ENCODE measurements at places on chromosomes 1 and 21.

GRCh38 chr1:92949937-92950817 lies 11.1 kb downstream of the DIPK1A start:
- DNase-seq, result no peak

GRCh38 chr1:194081444-194081843 lies 895.0 kb upstream of the B3GALT2 start:
- no peak for DNase-seq

DNA sequence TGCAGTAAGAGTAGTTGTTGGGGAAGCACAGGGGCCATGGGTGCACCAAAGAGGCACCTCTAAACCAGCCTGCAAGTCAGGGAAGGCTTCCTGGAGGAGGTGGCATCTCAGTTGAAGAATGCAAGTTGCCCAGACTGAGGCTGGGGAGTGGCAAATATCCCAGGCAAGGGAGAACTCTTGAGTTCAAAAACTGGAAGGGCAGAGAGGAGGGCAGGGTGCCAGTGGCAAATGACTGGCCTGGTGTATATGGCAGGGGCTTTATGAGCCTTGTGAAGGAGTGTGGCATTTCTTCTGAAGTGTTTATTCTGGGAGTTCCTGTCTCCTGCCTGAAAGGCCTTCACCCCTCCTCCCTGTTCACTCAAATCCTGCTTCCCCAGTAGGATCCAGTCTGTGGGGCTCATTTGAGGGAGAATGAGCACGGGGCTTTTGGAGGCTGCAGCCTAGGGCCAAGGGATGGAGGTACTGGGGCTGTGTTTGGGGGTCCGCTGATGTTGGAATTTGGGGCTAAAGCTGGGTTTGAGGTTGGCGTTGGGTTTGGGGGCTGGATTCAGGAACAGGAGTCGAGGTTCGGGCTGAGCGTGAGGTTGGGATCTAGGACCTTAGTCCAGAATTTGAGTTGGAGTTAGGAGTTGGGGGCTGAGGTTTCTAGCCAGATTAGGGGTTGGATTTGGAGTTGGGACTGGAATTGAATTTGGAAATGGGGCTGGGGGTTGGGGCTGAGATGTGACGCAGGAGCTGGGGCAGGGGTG lies at the start of gene TMEM125:
Gene TMEM125, plus strand, starts transcription at position 357 of the 749 bp plus-strand sequence. CDS start 2,740 bp downstream, outside the sequence.
- no peak for DNase-seq

GRCh38 chr1:71882226-71882625 lies 400.1 kb downstream of the NEGR1 start:
- no peak for DNase-seq

- DNase-seq, result no peak
These were observed 8.3 kb downstream of the TTC4 start for GRCh38 chr1:54723985-54724384.

DNA sequence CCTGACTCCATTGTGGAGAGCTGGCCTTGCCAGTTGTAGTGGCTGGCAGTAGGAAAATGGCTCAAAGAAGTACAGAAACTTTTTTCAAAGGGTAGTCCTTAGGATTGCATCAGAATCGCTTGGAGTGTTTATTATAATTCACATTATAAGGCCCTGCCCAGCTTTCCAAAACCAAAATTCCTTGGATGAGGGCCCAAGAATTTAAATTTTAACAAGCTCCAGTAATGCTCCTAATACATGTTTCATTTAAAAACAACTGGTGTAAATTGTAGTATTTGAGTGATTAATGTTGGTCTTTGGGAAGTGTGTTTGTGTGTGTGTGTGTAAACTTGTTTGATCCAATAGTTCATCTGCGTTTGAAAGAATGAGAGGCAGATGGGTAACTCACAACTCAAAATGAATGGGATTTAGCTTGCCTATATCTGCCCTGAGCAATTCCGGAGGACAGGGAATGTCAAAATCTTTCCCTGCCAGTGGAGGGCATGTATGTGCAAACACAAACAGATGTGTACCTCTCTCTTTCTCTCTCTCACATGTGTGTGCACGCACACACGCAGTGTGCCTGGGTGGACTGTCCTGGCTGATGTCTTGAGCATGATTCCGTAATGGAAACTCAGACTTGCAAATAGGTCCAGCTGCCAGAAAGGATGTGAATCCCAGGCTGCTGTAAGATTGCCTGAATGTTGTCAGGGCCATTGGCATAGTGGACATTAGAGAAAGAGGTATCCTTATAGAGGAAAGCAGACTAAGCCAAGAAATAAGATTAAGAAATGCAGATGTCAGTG lies 293.1 kb downstream of the LMX1A start:
- DNase-seq, result no peak

DNA sequence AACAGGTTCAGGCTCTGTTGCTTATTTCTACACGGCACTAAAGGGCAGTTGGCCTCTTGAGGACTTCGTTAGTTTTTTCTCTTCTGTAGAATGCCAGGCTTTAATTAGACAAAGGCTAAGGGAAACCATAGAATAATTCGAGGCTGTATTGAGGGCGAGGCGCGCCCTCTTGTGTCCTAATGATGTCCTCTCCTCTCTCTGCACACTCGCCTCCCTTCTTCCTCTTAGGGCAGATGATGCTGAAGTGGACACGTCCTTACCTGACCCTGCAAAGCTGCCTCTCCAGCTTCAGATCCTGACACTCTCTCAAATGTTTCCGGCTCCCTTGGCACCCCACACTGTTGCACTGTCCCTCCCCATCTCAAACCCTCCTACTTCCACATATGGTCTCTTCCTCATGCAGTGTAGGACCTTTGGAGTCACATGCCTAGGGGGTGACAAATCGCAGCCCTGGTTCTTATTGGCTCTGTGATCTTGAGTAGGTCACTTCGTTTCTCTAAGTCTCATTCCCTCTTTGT lies 1.9 kb upstream of the ZSCAN20 start:
- peak; percentile 55 for DNase-seq

GRCh38 chr1:110728388-110729001 lies 53.8 kb upstream of the KCNA3 start:
- DNase-seq, result no peak

GRCh38 chr1:53736290-53736689 lies 2.7 kb downstream of the GLIS1 start:
- DNase-seq, result peak; percentile 52

GRCh38 chr1:2240270-2241156 lies 12.4 kb downstream of the SKI start:
- no peak for DNase-seq

DNA sequence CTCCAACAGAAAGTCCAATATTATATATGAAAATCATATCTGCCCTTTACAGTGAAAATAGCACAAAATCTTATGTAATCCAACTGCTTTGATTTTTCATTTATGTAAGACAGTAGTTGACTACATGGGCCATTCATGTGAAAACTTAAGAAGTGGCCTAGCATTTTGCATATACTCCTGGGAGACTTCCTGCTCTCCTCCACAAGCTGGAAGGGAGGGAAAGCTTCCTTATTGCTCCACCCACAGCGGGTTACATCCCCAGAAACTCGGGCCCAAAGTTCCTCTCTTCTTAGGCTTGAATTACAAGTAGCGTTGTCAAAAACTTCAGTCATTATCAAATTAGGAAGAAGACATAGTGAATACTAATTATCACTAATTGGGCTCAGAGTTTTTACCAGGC lies 29.2 kb downstream of the FYB2 start:
- no peak for DNase-seq

- no peak for DNase-seq
These were observed 477.5 kb downstream of the SMYD3 start for GRCh38 chr1:246029616-246030015.

GRCh38 chr1:228804640-228805413 lies 69.5 kb downstream of the RHOU start:
- no peak for DNase-seq

DNA sequence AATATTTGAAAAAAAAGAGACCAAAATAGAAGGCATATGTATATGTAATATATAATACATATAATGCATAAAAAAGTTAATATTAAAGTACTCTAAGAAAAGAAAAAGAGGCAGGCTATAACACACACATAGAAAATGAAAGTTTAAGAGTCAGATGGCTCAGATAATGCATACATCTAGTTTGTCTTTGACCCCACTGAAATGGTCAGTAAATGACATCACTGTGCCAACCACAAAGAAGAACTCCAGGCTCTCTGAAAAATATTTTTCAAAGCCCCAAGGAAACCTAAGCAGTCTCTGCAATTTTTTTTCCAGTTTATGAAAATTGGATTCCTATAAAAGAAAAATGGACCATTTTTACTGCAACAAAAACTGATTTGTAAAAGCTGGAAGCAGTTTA lies 55.4 kb upstream of the SCYL3 start:
- DNase-seq, result no peak

- DNase-seq, result no peak
These were observed 6.3 kb downstream of the ZMPSTE24 start for GRCh38 chr1:40264354-40264781.

GRCh38 chr1:226082587-226082917 lies 20.0 kb downstream of the H3-3A start:
- no peak for DNase-seq

GRCh38 chr1:65762081-65762862 lies 30.4 kb upstream of the PDE4B start:
- peak; percentile 68 for DNase-seq

DNA sequence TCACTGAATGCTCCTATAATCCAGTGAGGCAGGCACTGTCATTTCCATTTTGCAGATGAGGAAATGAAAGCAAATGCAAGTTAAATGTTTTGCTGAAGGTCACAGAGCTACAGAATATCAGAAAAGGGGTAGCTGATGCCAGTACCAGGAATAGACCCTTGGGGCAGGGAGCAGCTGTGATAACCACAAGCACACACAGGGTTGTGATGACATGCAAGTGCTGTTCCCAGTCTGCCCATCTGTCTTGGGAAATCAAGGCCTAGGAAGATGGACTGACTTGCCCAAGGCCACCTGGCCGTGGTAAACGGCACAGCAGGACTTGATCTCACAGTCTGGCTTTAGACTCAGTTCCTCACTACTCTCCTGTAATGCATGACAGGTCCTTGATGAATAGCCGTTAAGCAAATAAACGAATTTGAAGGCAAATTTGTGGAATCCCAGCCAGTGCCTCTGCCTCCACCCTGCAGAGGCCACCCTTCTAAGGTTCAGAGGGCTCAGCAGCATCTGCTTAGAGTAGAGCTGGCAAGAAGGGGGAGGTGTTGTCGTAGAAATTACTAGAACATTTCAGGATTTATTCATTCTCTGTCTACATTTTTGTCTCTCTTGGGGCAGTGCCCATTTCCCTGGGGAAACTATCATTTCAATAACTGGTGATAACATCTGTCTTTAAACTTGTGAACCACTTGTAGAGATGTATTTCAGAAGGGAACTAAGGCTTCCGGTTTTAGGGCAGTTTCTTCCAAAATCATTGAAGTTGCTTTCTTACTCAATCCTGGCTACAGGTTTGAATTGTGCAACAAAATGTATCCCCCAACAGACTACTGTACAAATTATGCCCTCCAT lies 53.2 kb upstream of the MRPS6 start:
- no peak for DNase-seq

DNA sequence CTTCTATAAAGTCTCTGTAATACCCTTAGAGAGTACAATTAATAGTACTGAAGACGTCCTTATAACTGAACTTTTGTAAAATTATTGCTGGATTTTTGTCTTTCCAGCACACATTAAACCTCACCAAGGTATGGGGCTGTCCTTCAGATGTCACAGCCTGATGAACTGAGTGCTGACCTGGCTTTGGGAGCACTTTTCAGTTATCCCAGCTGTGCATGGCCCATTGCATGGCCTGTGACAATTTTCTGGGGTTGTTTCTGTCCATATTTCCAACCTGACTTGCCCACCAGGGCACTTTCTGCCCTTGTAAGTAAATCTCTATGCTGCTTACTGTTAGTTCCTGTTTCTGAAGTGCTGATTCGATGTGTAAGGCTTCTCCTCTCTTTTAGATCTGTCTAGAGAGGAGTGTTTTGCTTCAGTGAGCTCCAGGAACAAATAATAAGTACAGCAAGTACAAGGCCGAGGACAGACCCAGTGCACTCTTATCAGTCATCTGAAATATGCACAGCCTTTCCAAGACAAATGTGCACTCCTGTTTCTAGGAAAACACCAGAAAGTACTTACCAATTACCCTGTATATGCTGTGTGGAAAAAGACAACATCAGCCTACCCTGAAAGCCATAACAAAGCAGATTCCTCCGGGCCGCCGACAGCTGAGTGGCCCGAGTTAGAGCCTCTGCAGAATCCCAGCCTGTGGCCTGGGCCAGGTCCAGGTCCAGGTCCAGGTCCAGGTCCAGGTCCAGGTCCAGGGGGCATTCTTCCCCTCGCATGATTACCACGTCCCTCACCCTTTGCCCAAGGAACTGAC lies 121.7 kb downstream of the DHRS3 start:
- no peak for DNase-seq

DNA sequence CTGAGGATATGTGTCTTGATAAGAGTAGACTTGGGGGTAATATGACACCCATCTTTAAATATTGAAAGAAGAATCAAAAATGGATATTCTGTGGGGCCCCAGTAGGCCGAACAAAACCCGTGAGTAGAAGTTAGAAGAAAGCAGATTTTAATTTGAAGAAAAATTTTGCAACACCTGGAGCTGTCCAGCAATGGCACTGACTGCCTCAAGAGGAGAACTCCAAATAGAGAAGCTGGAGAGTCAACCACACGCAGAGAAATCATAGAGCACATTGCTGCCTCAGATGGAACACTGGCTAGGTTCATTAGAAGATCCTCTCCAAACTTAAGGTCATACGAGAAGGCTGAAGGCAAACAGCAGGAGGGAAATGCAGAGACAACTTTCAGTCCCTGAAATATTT lies 6.8 kb downstream of the NHLH1 start:
- no peak for DNase-seq

- DNase-seq, result no peak
These were observed 207.0 kb downstream of the BARHL2 start for GRCh38 chr1:90510143-90510542.

- no peak for DNase-seq
These were observed 82.1 kb downstream of the NENF start for GRCh38 chr1:212514782-212515181.

GRCh38 chr1:153535242-153536011 lies at the start of gene S100A6:
Gene S100A6, minus strand, starts transcription at chr1:153535991. Its CDS starts 652 bp downstream, at chr1:153535339.
- no peak for DNase-seq

DNA sequence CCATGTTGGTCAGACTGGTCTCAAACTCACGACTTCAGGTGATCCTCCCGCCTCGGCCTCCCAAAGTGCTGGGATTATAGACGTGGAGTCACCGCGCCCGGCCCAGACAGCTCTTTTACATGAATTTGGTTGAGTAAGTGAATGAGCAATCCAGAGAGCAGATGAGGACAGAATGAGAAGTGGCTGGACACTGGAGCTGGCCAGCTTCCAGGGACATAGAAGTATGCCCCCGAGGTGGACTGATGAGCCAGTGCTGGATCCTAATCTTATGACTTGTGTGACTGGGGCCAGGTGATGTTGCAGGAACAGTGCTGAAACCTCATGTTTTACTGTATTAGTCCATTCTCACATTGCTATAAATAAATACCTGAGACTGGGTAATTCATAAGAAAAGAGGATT lies 35.9 kb upstream of the KANK4 start:
- no peak for DNase-seq

DNA sequence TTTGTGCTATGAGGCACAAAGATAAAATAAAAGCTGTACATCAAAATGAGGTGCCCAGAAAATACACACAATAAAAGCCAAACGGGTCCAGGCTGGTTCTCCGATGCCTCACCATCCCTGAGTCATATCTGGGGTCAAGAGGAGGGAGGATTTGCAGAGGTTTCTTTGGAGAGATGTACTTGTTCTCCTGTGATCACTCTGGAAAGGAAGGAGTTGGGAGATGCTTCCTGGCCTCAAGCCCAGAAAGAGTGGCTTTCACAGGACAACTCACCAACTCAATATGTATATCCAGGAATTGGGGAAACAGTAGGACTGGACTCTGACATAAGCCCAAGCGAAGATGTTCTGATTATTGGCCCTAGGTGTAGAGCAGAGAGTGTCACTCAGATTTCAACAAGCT lies 51.9 kb downstream of the DIPK1A start:
- DNase-seq, result peak; percentile 67

GRCh38 chr1:190067592-190067991 lies 410.1 kb downstream of the BRINP3 start:
- DNase-seq, result no peak

GRCh38 chr1:22525211-22525610 lies 38.1 kb upstream of the EPHA8 start:
- no peak for DNase-seq
